ENCODE measurements at places on chromosomes 6 and 20.

DNA sequence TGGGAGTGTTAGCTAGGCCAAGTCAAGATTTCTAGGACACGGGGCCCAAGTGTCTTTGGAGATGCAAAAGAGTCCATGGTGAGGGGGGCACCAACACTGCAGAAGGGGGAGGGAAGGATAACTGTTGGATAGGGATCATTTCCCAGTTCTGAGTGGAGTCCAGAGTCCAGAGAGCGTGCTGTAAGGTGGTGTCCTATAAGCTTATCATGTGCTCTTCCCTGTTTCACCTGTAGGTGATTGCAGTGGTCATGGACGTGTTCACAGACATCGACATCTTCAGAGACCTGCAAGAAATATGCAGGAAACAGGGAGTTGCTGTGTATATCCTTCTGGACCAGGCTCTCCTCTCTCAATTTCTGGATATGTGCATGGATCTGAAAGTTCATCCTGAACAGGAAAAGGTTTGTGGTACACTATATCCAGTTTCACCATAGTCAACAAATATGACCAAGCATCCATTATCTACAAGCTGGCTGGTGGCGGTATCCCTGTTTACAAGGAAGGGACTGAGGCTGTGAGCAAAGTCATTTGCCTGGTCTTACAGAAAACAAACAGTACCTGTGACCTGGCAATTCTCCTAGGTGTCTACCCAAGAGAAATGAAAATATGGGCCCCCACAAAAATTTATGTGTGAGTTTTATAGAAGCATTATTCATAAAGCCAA lies 15.6 kb downstream of the FAM83D start:
- no peak for DNase-seq

GRCh38 chr20:5172167-5172601 lies 45.4 kb downstream of the CDS2 start:
- no peak for DNase-seq

DNA sequence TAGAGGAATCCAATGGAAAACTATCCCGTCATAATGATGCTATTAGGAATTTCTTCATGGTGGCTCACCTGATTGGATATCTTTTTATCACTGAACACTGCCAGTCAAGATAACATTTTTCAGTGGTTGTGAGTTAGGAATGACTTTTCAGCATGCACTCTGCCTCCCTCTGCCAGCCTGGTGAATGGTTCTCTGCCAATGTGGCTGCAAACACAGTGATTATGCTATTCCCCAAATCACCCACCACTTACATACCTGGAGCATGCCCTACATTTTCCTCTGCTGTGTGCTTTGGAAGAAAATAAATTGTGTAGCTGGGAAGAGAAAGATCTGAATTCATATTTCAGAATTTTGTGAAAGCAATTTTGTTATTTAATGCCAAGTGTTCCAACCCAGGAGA lies 102.6 kb upstream of the LAMP5 start:
- no peak for DNase-seq

DNA sequence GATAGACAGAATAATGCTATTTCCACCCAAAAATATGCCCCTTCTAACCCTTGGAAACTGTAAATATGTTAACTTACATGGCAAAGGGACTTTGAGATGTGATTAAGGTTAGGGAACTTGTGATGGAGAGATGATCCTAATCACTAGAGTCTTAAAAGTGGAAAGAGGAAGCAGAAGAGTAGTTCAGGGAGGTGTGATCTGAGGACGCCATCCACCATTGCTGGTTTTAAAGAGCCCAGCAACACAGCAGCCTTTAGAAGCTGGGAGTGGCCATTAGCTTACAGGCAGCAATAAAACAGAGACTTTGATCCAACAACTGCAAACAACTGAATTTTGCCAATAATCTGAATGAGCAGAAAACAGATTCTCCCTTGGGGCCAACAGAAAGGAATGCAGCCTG lies 30.6 kb downstream of the ZNF311 start:
- DNase-seq = no peak

- DNase-seq = no peak
Observed at GRCh38 chr6:85628353-85628752, 14.3 kb downstream of the SYNCRIP start.

GRCh38 chr20:8267009-8267408 lies 134.9 kb downstream of the PLCB1 start:
- no peak for DNase-seq

DNA sequence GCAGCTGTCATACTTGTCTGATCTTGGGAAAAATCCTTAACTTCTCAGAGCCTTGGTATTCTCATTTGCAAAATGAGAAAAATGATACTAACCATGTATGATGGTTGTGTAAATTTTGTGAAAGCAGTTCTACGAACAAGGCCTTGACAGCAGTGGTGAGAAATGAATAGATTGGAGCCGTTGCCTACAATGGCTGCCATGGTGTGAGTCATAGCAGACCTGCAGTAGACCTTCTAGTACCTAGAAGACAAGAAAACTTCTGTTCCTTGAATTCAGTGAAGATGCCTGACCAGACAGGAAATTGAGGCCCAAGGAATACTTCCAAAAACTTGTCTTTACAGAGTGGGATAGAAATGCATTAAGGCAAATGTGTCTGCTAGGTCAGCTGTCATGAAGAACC lies 338.9 kb downstream of the QKI start:
- no peak for DNase-seq

DNA sequence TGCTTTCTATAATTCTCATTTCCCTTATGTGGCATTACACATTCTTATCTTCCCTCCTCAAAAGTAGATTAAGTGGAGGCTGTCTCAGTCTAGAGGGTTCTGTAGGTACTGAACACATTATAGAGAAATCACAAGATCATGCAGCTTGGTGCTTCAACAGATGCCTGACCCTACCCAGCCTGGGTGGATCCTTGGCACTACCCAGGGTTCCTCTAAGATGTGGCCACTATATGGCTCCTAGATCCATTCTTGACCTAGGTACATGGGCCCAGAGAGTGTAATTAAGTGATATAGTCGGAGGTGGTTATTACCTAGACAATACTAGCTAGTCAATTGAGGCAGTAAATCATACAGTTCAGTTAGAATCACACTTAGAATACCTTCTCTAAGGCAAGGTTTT lies 213.9 kb downstream of the AKAP7 start:
- no peak for DNase-seq

- no peak for DNase-seq
Observed at GRCh38 chr6:166864333-166864732, 92.0 kb downstream of the RNASET2 start.

DNA sequence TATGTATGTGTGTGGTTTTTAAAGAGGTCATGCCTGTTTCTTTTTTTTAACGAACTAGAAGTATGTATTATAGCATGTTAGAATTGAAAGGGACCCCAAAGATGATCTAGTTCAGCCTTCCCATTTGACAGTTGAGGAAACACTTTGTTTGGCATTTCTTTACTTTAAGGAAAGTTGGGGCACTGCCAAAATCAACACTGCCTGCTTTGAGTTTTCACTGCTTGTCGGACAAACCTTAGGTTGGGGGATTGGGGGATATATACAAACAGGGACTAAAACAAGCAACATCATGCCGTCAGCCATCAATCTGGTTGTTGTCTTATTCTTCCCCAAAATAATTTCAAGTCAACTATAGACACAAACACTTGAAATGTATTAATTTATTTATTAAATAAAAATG lies 14.1 kb upstream of the CALHM6 start:
- no peak for DNase-seq

- peak; percentile 61 for DNase-seq
Observed at GRCh38 chr6:132202574-132202973, 198.7 kb downstream of the MOXD1 start.

DNA sequence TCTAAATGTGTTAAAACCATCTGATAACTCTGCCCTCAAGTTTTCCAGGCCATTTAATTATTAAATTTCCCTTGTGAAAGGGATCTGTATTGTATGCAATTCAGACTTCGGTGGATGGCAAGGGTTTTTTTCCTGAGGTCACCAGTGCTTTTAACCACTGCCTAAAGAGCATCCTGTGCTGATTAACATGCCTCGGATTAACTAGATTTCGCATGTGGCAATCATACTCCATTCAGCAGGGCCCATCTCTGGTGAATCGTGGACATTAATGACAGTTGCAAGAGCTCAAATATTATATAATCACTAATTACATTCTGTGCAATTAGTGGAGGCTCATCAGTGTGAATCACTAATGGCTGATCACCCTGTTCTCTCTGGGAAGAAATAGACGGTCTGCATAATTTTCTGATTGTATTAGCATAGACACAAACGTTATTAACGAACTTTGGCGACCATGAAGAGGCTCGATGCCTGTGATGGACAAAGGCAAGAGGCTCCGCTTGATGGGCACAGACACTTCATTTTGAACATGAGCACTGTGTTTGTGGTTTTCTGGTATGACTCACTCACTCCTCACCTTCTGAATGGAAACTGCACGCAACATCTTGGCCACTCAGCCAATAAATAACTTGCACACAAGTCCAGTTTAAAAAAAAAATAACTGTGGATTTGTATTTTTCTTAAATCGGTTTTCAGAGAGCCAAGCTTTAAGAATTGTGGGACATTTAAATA lies 31.4 kb downstream of the LINC00237 start:
- DNase-seq = no peak

GRCh38 chr6:127967708-127968107 lies 66.8 kb upstream of the THEMIS start:
- no peak for DNase-seq
